WTC11 (cell line): ENCODE measurements at places on chromosomes 11 and 22.
A peak's percentile ranks its signal among the peaks of the same experiment; 100 is the strongest.

DNA sequence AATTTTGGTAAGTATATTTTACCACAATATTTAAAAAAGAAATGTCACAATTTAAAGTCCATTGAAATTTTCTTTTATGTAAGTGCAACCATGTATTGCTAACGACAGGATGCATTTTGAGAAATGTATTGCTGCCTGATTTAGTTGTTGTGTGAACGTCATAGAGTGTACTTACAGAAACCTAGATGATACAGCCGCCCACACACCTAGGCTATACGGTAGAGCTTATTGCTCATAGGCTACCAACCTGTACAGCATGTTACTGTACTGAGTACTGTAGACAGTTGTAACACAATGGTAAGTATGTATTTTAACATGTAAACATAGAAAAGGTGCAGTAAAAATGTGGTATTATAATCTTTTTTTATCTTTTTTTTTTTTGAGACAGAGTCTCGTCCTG, 48.1 kb downstream of the CBL start:
- DNase-seq: no peak

GRCh38 chr11:127000981-127001380, 411 bp upstream of the KIRREL3 start:
- no peak for DNase-seq

- DNase-seq: no peak
Observed at GRCh38 chr11:47886096-47886495, 37.9 kb upstream of the NUP160 start.

- no peak for DNase-seq
Observed at GRCh38 chr11:62127426-62127825, 3.6 kb downstream of the INCENP start.

DNA sequence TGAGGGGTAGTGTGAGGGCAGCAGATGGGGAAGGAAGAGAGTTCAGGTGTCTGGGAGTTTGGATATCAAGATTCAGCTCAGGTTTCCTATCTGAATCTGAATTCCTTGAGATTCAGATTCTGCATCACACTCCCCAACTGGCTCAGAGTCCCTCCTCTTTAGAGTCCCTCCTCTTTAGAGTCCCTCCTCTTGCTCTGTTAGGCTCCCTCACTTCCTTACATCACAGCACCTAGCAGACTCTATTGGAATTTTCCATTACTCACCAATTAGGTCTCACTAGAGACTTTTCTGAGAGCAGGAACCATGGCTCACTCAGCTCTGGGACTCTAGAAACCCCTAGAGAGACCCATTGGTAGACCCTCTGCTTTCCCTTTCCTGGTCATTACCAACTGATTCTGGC, 303.4 kb upstream of the SYN3 start:
- no peak for DNase-seq

GRCh38 chr11:34585304-34585734, 35.6 kb upstream of the EHF start:
- DNase-seq: no peak

DNA sequence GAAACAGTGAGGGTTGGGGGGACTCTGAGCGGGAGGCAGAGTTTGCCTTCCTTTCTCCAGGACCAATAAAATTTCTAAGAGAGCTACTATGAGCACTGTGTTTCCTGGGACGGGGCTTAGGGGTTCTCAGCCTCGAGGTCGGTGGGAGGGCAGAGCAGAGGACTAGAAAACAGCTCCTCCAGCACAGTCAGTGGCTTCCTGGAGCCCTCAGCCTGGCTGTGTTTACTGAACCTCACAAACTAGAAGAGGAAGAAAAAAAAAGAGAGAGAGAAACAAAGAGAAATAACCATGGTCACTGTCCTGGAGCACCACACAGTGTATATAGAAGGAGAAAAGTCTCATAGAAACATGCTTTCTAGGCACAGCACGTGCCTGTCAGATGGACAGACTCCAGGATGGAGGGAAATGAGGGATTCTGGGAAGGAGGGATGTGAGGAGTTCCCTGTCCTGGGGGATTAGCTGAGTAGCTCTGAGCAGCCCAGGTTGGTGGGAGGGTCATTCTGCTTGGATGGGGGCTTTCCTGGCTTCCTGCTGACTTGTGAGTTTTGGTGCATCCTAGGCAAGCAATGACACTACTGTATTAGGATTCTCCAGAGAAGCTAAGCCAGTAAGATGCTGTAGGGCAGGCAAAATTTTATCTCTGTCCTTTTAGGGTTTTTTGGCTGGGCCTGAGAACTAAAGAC, 3.1 kb downstream of the GSTP1 start:
- no peak for DNase-seq

DNA sequence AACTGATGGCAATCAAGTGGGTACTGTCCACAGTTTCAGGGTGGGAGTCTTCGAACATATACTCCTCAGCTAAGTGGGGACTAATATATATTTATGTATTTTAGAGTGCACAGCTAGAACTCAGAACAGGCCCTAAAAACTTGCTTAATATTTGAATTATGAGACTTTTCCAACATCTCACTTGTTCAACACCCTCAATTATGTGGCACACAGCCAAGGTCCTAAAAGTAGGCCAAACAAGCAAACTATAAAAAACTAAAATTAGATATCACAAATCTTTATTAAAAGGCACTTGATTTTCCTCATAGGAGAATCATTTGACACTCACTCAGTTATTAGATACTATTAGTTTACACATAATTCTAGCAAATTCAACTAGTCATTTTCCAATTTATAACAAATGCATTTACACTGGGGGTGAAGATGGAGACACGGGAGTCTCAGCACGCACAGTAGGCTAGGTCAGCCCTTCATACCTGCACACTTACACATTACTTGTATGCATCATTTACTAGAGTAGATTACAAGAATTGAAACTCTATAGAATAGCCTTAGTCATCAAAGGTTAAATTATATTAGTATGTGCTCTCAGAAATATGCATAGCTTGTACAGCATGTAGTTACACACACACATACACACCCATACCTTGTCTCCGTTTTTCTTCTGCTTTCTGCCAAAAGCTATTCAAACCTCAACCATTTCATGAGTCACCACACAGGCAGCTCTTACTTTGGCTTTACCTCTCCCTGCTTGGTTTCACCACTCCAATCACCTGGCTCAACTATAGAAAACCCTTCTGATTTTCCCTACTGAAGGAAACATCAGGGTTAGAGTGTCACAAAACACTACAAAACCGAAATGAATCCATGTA, 171.5 kb downstream of the SBF2 start:
- no peak for DNase-seq

GRCh38 chr11:69906453-69906907, 87.3 kb upstream of the FGF3 start:
- no peak for DNase-seq

DNA sequence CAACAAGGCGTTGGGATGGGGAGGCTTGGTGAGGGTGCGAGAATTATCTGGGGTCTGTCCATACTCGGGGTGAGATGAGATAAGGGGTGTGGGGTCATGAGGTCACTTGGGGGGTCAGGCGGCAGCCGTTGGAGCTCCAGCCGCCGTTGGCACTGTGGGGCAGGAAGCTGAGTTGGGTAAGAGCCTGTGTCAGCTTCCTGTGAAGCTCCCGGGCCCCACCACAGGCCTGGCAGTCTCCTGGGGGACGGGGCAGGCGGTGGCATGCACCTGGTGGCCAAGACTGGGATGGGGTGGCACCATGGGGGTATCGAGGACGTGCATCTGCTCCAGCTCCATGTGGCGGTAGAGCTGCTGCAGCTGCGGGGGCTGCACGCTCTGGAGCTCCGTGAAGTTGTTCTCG, 7.1 kb upstream of the MYBPC3 start:
- DNase-seq: no peak

DNA sequence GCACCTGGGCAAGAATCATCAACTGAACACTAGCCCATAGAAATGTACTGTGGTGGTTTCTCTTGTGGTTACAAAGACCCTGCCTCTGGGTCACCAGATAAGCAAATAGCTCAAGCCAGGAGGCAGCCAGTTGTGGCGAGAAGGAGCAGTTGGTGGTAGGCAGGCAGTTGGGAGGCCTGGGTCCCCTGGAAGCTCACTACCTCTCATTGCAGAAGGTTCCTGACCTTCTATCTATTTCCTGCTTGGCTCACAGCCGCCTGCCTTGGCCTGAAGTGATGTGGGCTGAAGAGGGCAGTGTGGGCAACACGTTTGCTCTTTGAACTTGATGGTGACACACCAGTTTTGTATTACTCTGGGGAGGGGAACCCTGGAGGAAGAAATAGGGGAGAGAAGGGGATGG, 34.7 kb downstream of the NECTIN1 start:
- no peak for DNase-seq

GRCh38 chr11:109785714-109786113, 307.5 kb upstream of the ZC3H12C start:
- no peak for DNase-seq

DNA sequence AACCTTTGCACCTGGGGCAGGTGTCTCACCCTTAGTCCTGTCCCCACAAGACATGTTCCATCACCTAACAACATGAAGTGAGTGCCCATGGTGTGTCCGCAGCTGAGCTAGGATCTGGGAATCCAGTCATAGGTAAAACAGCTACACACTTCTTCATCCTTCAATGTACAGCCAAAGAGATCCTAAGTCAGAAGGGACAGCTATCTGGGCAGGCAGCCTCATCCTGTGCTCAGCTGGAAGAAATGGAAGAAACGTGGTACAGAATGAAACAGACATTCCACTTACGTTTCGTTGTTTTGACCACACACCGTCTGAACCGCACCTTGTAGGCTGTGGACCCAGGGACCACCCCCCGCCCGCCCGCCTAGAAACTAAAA, 30.8 kb downstream of the PDGFB start:
- DNase-seq: no peak

DNA sequence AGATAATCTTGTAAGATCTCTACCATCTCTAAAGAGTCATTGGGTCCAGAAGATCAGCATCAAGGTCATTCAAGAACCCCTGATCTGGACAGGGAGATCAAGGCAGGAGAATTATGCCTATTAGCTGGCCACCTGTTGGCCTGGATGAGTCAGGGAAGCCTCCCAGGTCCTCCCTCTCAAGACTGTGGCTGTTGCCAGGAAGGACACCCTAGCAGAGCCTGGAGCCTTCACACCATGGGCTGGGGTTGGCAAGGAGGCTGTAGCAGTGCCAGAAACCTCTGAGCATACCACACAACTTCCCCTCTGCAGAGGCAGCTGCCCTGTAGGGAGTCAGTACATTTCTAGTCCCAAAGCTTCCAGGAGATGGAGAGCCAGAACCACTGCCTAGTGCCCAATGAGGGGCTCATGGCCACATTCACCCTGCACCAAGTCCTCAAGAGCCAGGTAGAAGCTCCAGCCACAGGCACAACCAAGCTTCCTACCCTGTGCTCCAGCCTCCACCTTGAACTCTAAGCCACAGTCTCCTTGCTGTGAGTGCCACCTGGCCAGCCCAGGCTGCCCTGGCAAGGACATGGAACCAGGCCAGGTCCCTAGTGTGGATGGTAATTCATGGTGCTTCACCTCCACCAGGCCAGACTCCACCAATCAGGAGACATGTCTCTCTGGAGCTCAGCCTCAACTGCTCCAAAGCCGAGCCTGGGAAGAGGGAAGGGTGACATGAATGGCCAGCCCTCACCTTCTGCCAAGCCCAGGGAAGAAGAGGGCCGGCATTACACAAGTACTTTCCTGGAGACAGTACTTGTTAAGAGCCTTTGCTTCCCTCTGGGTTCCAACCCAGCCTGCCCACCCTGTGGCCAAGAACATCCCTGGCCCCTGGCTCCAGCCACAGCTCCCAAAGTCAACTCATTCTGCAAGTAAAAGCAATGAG, 124.3 kb downstream of the BUD13 start:
- DNase-seq: no peak

DNA sequence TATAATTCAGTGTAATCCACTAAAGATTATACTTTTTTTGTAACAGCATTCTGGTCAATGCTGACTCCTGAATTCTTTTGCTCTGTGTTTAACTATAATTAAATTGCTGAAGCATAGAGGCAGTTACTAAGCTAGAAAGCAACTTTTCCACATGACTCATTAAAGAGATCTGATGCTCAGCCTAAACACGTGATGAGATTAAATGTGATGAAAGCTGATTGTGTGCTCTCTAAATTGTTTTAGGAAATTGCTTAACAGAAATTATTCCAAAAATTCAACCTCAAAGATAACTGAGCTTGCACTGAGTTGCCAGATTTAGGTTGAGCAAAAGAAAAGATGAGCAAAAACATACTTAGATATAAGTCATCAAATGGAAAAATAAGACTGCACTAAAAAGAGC, 1033.6 kb downstream of the FAM181B start:
- no peak for DNase-seq

DNA sequence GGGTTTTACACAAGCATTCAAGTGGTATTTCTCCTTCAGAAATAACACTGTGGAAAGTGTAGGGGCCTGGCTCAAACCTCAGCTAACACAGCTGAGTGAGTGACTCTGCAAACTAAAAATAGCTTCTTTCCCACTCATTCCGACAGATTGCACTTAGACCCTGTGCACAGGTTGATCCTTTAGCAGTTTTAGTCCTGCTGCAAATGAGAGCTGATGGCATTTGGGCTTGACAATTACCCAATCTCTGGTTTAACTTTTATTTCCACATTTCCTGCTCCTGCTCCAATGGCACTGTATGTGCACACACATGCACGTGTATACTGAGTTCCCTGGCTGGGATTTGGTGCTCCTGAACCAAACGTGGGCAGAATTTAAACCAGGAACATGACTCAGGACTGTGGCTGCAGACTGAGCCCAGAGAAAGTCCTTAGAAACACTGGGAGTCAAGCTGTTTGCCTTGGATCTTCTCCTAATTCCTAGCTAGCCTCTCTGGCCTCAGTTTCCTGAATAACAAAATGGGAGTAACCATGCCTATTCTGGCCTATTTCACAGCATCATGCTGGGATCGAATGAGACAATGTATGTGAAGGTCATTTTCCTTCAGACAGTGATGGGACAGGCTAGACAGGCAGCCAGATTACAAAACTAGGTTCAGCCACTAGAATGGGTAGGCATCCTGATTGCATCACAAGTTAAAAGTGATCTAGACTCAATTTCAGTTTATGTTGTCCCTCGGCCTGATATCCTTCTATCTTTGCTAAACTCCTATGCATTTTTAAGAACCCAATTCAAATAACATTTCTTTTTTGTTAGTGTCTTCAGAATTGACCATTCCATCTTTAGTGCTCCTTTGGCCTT, 58.2 kb downstream of the SERGEF start:
- no peak for DNase-seq

GRCh38 chr22:31250740-31251600, 38.9 kb downstream of the LIMK2 start:
- DNase-seq: no peak

- no peak for DNase-seq
Observed at GRCh38 chr11:97461044-97461880, 1071.4 kb downstream of the JRKL start.

DNA sequence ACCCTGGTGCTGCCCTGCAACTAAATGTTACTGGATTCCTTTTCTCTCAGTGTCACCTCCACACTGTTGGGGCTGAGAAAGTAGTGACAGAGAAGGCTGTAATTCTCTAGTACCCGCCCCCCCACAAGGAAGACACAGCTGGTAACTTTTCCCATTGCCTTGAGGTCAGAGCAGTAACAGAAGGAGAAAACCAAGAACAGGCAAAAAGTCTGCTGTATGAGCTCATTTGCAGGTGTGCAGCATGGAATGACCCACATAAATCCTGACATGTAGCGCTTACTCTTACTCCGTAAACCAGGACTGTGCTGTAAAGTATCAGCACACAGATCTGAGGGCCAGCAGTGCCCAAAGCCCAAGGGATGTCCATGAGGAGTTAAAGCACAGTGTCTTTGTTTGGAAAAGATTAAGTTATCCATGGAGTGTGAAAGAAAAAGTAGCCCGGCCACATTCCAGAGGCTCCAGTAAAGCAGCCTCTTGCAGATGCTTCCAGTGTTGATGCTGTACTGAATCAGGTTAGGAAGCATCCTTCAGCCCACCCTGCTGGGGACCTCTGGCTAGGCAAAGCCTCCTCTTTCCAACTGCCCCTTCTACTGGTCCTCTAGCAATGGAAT, 120.7 kb downstream of the PLEKHA7 start:
- peak; percentile 22 for DNase-seq
